ENCODE measurements at places on chromosomes 2 and 18.

GRCh38 chr2:122001441-122001874, 246.0 kb downstream of the TSN start:
- DNase-seq = no peak

DNA sequence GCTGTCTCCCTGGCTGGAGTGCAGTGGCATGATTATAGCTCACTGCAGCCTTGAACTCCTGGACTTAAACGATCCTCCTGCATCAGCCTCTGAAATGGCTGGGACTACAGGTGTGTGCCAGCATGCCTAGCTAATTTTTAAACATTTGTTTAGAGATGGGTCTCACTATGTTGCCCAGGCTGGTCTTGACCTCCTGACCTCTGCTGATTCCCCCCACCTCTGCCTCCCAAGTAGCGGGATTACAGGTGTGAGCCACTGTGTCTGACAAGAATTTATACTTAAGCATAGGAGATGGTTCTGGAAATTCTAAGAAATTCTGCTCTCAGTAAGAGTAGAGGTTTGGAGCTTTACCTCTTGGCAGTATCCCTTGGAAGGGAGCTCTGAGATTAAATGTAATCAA, 18.2 kb downstream of the MTHFD2 start:
- no peak for DNase-seq

DNA sequence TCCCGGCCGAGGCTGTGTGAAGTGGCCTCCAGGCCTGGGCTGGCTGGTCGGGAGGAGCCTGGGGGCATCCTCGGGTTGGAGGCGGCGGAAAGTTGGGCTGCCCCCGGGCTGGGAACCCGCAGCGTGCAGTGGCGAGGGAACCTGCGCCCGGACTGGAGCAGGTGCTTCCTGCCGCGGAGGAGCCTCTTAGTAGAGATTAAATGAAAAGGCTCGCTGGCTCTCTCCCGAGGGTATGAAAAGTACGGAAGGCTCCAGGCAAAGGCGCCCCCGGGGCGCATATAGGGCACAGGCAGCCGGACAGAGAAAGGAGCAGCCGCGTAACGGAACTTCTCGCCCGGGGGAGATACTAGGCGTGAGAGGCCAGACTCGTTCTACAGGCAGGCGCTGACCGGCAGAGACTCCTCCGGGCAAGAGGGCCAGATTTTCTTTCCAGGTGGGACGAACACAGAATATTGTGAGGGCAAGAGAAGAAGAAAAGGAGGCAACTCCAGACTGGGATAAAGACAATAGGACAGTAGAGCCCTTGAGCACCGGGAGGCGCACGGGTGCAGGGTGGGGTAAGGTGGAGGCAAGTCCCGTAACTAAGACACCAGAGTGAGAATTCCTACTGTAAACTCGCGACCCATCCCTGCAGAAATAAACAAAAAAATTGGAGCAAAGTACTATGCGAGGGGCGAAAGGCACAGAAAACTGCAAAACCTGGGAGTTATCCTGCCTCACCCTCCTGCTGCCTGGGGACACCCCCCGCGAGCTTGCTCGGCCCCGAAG, 816 bp downstream of the CDH2 start:
- DNase-seq = no peak

DNA sequence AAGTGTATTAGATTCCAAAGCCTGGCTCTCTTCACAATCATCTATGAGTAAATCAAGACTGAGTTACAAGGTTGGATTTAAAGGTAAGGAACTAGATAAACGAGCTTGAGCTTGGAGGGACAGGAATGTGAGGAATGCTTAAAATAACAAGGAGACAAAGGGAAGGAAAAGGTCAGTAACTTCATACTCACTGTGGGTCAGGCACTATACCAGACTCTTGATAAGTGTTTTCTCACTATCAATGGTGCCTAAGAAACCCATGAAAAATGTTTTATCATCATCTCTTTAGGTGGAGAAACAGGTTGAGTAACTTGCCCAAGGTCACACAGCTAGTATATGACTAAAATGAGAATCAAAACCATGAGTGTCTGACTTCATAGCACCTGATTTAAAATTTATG, 212.1 kb downstream of the CDH2 start:
- no peak for DNase-seq

DNA sequence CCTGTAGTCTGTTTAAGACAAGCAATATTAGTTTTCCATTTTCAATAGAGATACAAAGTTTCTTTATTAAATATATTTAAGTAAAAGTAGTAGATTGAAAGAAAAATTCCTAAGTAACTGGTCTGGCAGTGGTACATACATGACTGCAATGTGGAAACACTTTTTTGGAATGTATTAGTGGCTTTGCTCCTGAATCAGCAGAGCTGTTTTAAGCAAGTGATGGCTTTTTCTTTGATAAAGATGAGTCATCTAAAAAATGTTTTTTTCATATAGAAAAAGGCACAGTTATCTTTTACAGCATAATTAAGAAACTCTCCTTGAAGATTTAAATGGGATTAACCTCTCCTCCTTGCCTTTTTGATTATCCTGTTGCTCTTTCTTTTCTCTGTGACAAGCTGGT, 34.9 kb downstream of the KDM3A start:
- DNase-seq = no peak

- DNase-seq = no peak
Measured at GRCh38 chr2:151979694-151980093, 119.2 kb downstream of the CACNB4 start.

DNA sequence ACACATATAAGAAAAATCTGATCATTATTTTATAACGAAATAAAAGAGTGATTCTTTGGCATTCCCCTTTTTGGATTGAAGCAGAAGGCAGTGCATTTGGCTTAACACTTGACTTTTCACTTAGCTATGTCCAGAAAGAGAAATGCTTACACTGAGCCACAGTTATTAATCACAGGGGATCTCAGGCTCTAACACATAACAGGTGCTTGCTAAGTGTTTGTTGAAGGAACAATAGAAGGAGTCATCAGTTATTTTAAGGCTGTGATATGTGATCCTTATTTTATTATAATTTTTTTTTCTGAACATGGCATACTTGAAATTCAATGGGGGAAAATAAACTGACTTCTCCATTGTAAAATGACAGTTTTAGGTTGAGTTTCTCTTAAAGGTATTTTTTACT, 209.5 kb downstream of the UBE2E3 start:
- no peak for DNase-seq

DNA sequence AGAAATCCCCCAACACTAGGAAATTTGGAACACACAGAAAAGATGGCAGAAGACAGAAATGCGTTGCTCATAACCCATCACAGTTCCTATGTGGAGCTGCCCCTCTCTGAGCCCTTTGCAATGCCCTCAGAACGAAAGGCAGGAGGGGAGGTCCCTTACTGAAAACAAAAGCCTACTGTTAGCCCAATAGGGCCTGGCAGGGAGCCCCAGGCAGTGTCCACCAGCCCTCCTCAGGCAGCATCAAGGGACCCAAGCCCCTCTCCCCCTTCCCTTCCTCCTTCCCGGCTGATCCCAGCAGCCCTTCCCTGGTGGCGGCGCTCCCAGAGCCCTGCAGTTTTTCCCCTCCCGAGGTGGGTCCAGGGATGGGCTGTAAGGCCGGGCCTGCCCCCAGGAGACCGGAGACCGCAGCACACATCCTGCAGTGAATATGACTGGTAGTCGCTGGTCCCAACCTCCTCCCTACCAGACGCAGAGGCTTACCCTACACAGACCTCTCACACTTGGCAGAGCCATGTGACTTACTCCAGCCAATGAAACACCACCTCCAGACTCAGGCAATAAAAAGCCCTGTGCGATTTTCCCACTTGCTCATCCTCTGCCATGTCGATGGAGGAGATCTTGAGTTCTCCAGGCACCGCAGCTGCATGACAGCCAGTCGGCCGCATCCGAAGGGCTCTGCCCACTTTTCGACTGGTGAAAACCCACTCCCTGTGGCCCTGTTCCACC, 19.4 kb upstream of the DUSP2 start:
- peak; percentile 38 for DNase-seq

GRCh38 chr2:46821600-46821999, 94.0 kb downstream of the MCFD2 start:
- DNase-seq = no peak

DNA sequence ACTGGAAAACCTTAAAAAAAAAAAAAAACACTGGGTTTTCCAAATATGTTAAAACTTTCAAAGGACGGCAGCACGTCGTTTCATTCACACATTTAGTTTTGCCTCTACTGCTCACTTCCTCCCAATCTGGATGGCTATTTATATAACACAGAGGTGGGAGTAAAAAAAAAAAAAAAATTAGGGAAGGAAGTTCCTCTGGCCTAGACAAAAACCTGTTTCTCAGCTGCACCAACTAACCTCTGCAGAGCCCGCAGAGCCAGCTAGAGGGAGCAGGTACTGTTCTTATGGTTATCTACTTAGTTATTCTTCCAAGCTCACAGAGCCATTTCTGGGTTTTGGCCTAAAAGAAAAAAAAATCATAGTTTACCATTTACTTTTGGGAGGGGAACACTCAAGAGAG, 28.1 kb downstream of the SLC1A4 start:
- DNase-seq = no peak

DNA sequence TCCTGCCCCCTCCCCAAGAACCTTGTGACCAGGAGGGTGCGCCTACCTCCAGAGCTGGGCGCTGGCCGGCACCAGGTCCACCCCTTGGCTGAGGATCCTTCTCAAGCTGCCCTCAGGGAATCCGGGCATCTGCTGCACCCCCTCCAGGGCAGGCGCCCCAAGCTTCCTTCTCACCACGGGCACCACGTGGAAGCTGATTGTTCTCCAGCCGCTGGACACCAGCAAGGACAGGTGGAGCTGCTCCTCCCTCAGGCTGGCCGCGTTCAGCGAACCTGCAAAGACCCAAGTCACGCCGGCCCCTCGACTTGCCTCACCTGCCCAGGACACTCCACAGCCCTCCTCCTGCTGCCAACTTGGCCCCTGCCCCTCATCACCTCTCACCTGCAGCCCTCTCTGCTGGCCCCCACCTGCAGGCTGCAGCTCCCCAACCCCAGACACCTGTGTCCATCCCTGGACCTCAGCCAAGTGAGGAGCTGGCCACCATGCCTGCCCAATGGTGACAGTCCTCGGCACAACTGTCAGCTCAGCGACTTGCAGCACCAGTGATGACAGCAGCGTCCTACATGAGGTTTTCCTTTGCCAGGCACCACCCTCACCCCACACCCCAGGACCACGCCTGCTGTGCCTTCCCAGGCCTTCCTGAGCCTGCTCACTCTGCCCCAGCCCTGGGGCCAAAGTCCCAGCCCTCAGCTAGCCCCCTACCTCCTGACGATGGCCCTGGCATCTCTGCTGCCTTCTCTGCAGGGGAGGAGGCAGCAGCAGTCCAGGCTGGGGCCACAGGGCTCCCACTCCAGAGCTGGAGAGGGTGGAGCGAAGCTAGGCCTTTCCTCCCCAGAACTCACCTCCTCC, 4.2 kb downstream of the MAB21L4 start:
- DNase-seq = no peak

DNA sequence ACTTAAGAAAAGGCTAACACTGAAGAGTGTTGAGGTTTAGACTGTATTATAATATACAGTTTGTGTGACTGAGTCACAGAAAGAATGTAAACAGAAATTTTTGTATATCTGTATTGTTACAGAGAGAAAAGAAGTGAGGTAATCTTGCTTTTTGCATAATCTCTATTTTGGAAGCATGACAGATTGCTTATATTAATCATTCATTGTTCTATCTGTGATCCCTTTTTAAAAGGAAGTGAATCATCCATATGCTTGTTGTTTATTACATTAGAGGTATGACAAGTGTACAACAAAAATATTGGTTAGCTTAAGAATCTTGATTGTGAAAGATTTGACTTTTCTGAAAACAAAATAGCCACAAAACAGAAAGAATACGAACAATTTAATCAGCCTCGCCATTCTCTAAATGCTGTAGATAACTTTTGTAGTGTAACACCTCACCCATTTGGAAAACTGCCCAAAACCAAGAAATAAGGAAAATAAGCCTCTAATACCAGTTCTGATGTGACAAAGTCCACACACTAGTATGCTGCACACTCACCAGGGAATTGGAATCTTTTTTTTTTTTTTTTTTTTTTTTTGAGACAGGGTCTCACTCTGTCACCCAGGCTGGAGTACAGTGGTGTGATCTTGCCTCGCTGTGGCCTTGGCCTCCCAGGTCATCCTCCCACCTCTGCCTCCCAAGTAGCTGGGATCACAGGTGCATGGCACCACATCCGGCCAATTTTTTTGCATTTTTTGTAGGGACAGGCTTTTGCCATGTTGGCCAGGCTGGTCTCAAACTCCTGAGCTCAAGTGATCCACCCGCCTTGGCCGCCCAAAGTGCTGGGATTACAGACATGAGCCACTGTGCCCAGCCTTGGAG, 91.5 kb upstream of the LPIN2 start:
- no peak for DNase-seq

GRCh38 chr2:8153258-8153718, 528.6 kb upstream of the ID2 start:
- DNase-seq = no peak

All from posterior vena cava (tissue), 2 donors.